ENCODE measurements at places on chromosomes 6 and 20. TPM values are rescaled to one million over a fixed set of nuclear protein-coding genes. Genes with fewer than 3 reads are reported as not detected.

The ZNF334 gene
- total RNA-seq = 1.1 TPM

The BMP6 gene
- total RNA-seq = not detected

The ARMH2 gene
- total RNA-seq = not detected

The ADGB gene
- total RNA-seq = not detected

Measured in hair follicular keratinocyte (primary cell).